ENCODE measurements at places on chromosomes 6 and 20.

- no peak for DNase-seq
These were observed 19.5 kb downstream of the LYRM4 start for GRCh38 chr6:5241252-5241651.

- no peak for DNase-seq
These were observed 196.6 kb downstream of the ESR1 start for GRCh38 chr6:152004036-152004566.

DNA sequence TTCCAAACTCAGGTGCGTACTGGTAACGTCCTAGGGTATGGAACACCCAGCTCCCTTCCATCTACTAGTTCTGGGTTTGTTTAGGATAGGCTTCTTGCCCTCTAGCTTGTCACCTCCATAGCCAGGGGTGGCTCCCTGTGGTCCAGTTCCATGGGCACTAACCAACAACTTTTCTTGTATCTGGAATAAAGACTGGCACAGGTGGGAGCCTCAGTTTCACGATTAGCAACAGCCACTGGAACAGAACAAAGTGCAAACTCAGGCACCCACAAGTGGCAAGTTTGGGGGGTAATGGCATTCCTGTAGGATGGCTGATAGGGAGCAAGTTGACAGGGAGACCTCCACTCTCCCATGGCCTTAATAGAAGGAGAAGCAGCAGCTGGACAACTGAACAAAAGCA, 5.6 kb upstream of the APMAP start:
- no peak for DNase-seq

GRCh38 chr6:55758156-55758937, 117.0 kb downstream of the BMP5 start:
- no peak for DNase-seq

Measured in CD4-positive, CD25-positive, alpha-beta regulatory T cell (primary cell).